ENCODE measurements at places on chromosomes 2 and 18.

- DNase-seq = no peak
Observed at GRCh38 chr18:45596036-45596435, 19.2 kb upstream of the SLC14A2 start.

DNA sequence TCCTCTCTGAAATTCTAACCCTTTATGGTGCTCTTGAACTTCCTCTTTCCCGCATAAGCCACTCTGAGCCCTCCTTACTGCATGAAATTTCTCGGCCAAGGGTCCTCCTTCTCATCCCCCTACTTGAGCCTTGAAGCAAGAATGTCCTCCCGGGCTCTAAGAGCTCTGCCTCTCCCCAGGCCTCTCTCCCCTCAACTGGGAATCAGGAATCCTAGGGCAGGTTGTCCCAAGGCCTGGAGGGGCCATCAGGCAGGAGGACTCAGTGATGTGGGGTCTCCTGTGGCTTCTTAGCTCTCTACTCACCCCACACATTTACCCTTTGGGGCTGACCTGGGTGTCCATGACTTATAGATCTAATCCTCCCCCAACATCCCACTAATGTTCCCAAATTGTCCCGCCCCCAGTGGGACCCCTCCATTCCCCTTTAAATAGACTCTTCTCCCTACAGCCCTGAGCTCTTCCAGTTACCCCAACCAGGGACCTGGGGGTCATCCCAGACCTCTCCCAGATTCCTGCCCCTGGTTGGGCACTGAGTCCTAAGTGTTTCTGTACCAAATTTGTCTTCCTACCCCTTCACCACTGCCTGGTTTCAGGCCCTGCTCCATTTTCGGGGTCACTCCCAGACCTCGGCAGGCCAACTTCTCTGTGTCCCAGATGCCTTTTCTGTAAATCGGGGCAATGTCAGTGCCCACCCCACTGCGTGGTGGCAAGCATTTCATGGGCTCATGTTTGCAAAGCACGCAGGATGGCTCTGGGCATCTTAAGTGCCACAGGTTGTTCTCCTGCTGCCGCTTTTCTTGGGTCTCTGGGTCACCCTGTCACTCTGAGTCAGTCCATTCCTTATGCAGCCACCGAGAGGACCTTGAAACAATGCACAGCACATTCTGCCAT lies 171.2 kb downstream of the ASB1 start:
- DNase-seq = no peak

GRCh38 chr2:233202531-233202944 lies 48.9 kb upstream of the ATG16L1 start:
- DNase-seq = no peak

GRCh38 chr2:121288454-121289231 lies 3.6 kb upstream of the TFCP2L1 start:
- DNase-seq = no peak

DNA sequence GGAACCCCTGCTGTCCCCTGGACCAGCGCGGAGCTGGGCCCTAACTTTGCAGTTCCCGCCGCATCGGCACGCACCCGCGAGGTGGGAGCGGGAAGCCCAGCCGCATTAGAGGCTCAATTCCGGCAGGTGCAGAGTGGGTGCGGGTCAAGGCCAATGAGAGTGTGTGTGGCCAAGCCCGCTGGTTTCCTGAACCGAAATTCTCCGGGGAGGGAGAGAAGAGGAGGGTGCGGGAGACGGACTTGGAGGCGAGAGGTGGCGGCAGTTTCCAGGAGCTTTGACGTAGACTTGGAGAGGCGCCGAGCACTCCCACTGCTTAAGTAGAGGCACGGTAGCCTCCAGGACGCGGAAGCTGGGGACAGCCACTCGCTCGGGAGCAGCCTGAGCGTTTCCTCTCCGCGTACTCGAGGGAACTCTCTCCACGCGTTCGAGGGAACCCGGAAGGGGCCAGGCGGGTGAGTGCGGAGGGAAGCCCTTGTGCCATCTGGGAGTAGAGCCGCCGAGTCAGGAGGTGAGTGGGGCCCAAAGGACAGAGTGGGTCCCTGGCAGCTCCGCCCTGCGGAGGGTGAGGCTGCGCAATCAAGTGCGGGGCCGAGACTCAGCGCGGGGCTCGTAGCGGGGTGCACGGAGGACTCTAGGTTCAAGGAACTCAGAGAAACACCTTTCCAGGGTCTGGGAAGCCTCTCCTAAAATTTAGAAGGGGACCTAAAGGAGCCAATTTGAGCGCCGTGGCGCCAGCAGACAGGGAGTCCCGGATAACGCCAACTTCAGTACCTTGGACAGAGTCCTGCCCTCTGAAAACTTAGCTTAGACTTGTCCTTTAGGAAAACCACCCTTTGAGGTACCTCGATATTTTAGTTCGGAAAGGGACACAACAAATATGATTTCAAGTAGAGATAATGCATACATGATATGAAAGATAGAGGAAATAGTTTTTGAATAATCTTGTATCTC lies at the start of gene FAM237A:
FAM237A (plus strand) TSS at position 413 of the 951 bp plus-strand sequence. CDS start 1,750 bp downstream, outside the sequence.
- peak; percentile 15 for DNase-seq

GRCh38 chr2:24672589-24672988 lies 120.6 kb downstream of the PTRHD1 start:
- DNase-seq = no peak

- DNase-seq = no peak
Observed at GRCh38 chr2:60463249-60463648, 90.2 kb downstream of the BCL11A start.

DNA sequence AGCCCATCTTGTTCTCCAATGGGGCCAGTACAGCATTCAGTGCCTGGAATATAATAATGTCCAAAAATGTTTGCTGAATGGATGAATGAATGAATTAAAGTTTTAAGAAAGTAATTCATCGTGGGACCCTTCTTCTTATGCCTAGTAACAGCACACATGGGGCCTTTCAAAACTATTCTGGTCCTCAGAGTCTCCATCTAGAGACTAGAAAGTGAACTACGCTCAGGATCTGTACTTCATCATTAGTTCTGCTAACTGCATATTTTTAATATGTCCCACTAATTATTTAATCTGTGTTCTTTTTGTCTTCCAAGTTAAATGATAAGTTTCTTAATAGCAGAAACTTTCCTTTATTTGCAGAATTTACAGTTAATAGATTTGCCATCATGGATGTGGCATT lies 172.5 kb downstream of the SMAD2 start:
- DNase-seq = no peak

DNA sequence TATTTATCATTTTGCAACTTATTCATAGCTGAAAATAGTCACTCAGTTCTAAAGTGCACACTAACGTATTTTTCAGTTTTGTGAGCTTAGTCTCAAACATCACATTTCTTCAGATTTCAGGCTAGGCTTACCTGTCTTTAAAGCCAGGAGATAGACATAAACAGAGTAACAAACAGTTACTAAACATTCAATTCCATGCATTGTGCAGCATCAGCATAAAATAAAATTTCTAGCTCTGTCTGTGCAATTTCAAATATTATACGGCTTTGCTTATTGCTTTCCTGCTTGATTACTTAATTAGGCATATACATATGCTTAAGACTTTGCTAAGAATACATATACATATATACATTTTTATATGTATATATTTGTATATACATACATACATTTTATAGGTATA lies 637.0 kb downstream of the NR4A2 start:
- no peak for DNase-seq

DNA sequence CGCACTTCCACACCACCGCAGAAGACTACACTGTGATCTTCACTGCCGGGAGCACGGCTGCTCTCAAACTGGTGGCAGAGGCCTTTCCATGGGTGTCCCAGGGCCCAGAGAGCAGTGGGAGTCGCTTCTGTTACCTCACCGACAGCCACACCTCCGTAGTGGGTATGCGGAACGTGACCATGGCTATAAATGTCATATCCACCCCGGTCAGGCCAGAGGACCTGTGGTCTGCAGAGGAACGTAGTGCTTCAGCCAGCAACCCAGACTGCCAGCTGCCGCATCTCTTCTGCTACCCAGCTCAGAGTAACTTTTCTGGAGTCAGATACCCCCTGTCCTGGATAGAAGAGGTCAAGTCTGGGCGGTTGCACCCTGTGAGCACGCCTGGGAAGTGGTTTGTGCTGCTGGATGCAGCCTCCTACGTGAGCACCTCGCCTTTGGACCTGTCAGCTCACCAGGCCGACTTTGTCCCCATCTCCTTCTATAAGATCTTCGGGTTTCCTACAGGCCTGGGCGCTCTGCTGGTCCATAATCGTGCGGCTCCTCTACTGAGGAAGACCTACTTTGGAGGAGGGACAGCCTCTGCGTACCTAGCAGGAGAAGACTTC lies 12.5 kb downstream of the MOCOS start:
- DNase-seq = no peak

DNA sequence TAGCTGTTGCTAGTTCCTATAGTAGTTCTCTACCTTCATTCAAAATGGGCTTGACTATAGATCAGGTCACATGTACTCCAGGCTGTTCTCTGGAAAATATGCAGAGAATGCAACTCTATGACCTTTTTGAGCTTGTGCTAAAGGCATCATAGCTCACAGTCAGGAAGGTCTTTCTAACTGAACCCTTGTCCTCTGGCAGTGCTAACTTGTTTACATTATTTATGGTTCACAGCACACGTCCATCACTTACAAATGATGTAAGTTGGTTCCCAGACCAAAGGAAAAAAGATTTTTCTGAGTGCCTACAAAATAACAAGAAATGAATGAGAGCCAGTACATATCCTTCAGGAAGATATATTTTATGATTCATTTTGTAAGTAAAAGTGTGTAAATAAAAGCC lies 236.1 kb downstream of the GCA start:
- DNase-seq = no peak
